ENCODE measurements at places on chromosomes 1 and 21. TPM values are rescaled to one million over a fixed set of nuclear protein-coding genes. Genes with fewer than 3 reads are reported as not detected.

GRCh38 chr1:65265651-65266351 lies 43.5 kb upstream of the DNAJC6 start:
- no peak for DNase-seq

GRCh38 chr1:49389699-49390098 lies 613.0 kb upstream of the BEND5 start:
- no peak for DNase-seq

DNA sequence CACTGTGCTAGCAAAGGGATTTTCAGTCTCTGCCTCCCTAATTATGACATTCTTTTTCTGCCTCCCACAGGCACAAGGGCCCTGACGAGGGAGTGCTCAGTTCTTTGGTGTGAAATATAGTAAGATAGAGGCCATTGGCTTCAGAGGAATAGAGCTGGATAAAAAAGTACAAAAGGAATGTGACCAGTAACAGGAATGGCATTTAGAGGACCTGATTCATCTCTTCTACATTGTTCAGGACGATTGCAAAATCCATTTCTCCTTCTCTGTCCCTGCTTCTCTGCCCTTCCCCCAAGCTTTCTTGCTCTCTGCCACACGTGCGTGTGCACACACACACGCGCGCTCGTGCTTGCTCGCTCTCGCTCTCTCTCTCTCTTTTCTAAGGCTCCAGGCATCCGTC lies 668.2 kb downstream of the KIF26B start:
- DNase-seq = no peak

DNA sequence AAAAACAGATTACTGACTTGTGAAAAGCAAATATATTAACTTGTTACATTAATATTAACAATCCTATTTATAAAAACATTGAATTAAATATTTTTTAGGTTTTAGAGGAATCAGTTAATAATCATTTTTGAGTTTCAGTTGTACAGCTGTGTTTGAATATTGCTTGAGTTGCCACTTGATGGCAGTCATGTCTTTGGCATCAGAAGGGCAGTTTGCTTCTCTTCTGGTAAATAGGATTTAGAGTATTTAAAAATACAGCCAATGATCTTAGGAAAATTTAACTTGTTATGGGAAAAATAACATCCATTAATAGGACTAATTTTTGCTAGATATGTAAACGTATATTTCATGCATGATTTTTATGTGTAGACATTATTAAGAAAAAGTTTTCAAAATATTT lies 234.1 kb downstream of the NCAM2 start:
- no peak for DNase-seq

- DNase-seq = peak; percentile 71
Measured at GRCh38 chr1:43274125-43274803, 4.5 kb downstream of the TMEM125 start.

DNA sequence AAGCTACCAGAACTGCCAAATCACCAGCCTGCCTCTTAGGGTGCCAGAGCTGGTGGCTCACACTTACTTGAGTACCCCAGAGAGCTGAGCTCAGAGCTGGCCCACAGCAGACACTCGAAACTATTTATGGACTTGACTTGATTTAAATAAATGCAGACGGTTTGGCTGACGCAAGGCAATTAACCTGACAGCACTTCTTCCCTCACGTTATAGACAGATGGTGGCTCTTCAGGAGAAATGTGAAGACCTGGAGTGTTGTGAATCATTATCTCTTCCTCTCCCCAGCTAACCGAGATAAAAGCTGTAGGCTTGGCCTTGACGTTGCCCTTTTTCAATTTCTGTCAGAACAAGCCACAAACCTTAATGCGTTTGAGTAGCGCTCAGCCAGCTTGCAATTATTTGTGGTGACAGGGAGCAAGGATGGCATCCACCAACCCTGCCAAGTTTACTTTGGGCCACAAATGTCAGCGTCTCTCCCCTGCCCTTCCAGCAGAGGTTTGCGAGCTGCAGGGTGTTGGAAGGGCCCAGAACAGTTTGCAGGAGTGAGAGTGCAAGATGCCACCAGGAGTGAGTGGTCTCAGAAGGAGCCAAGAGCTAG lies 34.0 kb upstream of the BCAR3 start:
- peak; percentile 78 for DNase-seq

DNA sequence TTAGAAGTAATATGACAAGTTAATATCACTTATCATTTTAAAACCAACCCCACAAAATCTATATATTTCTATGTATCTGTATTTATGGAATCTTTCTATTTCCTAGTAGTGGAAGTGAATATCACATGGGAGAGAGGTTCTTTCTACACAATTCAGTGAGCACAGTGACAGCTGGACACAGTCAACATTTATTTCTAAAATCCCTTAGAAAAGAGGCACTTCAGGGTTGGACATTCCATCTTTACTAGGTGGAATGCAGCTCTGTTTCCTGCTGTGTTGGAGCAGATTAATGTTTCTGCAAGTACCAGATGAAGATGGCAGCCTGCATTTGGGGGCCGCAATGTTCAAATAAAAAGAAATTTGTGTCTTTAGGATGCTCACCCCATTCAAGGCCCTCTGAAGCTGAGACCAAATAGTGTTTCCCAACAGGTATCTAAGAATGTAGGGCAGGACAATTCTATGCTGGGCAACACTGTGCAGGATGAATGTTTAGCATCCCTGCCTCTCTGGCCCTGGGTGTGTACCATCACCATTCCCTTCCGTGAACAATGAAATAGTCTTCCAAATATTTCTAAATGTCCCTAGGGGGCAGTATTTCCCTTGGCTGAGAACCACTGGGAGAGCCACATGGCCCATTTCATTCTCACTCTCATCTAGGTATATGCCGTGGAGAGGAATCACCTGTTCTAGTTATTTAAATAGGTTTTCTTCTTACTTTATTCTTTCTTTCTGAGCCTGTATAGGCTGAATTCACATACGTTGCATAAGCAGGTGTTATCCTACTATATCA lies 394.8 kb downstream of the PRDM2 start:
- DNase-seq = peak; percentile 71

DNA sequence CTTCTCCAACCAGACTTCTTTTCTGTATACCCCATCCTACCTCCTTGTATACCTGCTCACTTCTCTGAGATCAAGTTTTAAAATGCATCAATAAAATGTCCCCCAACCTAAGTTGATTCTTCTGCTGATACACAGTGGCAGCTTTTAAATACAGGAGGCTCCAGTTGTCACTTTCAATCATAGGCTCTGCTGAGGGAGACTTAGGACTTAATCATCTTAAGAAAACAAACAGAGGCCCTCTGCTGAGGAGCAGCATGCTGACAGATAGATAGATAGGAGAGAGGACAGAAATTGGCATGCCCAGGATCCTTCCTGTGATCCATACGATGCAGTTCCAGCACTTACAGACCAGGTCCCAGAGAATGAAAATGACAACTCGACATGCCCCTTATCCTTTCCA lies 311.0 kb upstream of the PROX1 start:
- no peak for DNase-seq

GRCh38 chr1:214146523-214146922 lies 134.4 kb upstream of the SMYD2 start:
- no peak for DNase-seq

GRCh38 chr1:243623841-243624240 lies 226.2 kb downstream of the AKT3 start:
- no peak for DNase-seq

DNA sequence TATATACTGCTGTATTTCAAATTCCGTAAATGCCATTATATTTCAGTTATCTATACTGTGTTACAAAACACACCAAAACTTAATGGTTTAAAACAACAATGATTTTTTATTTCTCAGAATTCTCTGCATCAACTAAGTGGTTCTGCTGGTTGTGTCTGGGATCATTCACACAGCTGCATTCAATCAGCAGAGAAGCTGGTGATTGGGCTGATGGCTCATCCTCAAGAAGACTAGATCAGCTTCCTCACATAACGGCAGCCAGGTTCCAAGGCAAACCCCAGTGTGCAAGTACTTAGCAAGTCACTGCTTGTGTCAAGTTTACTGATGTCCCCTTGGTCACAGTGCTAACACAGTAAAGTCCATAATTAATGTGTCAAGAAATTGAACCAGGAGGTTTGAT lies 86.3 kb upstream of the VANGL1 start:
- DNase-seq = no peak

DNA sequence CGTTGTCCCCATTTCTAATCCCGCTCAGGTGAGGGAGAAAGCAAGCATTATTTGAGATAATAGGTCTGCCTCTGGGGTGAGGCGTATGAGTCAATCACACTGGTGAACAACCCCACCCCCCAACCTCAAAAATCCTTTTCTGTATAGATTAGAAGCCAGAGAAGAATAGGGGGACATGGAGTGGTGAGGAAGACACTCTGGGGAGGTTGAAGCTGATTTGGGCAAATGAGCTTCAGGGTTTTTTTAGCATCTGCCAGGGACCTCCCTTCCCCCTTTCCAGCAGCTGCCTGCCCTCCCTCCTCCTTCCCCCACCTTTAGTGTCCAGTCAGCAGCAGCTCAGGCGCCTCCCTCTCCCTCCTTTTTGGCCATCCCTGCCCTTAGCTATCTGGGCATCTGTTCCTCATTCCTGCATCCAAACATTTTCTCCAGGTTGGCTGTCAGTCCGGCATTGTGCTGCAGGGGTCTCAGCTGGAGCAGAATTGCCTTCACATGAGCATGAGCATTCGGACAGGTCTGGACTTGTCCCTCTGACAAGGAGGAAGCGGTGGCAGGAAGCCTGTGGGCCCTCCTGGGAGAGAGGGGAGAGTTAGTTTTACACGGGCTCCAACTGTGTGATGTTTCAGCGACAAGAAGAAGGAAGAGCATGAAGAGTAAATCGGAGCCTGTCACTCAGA lies 30.8 kb upstream of the PTGFRN start:
- DNase-seq = no peak

TAL1 gene
- total RNA-seq = not detected

S100A1 gene
- total RNA-seq = not detected

RGS16 gene
- 22.5 TPM for total RNA-seq

TMCC2 gene
- total RNA-seq = 5.2 TPM

KLHDC8A gene
- total RNA-seq = not detected
